ENCODE measurements at places on chromosomes 16 and 17. TPM values are rescaled to one million over a fixed set of nuclear protein-coding genes. Genes with fewer than 3 reads are reported as not detected.

DNA sequence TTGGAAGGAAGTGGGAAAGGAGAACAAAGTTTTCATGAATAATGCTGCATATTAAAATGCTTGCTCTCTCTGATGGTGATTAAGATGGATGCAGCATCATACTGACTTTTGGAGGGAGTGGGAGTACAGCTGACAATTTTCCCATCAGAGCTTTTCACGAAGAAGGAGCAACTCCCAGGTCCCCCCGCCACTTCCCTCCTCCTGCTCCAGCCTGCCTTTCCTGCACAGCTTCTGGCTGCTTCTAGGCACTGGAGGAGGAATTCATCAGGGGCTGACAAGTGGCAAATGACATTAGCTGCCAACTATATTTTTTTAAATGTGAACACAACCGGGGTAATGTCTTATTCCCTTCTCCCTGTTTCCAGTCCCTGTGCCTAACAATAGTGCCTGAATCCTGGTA is 477.9 kb downstream of the SHISA9 start:
- no peak for DNase-seq

DNA sequence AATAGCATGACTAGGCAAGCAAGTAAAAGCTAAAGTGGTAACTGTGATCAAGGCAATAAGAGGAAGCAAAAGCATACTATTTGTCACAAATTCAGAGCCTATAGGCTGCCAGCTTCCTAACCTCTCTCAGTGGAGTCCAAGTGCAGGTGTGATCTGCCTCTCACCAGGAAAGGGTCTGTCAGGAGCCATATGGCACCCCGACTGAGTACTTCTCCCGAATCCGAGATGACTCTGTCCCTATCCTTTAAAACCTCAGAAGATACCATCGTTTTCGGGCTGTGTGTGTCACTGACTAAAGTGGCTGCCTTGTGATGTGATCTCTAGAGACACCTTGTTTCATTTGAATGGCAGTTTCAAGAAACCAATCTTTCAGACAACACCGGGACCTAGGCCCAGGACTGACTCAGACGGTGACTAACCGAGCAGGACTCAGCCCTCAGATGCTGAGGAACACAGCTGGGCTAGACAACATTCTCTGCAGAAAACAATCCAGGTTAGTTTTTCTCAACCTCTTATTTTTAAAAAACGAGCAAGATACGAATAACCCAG is 63.6 kb downstream of the SMG6 start:
- no peak for DNase-seq

DNA sequence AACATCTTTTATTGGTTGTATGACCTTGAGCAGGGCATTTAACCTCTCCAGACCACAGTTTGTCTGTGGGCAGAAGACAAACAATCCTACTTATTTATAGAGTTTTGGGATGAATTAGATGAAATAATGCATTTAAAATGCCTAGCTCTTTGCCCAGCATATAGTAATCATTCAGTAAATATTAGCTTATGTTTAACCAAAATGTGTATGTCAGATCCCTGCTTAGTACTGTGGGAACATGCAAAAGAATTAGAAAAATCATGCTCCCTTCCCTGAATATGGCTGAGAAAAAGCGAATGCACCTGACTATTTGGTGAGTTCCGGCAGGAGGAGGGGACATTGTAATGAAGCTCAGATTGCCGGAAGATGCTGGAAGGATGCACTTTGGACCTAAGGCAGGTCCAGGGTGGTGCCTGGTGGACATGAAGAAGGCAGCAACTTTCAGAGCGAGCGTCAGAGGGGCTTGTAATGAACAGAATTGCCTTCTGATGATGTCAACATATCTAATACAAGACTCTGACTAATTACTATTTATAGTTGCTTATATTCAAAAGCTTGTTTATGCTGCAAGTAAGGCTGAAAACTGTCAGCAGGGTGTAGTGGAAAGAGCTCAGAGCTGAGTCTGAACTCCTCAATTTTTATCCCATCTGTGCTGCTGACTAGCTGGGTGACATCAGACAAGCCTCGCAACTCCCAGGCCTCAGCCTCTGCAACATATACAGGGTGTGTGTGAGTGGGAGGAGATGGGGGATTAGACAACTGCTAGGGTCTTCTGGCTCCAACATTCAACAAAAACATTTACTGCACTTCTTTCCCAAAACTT is 221.2 kb downstream of the PRKCA start:
- no peak for DNase-seq

DNA sequence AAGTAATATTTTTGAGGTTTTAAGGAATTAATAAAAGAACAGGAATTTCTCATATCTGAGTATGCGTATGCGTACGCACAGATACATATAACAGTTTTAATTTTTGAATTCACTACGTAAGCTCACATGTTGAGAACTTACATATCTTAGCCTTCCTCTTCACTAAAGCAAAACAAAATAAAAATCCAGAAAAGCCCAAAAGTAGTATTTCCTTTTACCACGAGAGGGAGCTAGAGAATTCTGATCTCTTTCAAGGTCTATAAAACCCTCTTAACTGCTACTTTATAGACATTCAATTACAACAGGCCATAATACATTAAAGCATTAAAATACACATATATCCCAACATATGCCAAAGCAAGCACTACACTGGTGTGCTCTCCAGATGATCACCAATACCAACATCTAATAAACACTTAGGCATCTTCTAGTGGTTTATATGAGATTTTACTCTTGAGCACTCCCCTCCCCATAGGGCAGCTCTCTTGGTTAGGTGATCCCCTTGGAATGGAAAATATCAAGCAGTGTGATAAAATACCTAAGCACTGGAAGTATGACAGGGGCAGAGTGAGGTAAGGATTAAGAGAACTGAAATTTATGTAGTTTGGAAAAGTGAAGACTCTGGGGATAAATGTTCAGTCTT is 94.0 kb downstream of the SKAP1 start:
- DNase-seq: peak; percentile 34

DNA sequence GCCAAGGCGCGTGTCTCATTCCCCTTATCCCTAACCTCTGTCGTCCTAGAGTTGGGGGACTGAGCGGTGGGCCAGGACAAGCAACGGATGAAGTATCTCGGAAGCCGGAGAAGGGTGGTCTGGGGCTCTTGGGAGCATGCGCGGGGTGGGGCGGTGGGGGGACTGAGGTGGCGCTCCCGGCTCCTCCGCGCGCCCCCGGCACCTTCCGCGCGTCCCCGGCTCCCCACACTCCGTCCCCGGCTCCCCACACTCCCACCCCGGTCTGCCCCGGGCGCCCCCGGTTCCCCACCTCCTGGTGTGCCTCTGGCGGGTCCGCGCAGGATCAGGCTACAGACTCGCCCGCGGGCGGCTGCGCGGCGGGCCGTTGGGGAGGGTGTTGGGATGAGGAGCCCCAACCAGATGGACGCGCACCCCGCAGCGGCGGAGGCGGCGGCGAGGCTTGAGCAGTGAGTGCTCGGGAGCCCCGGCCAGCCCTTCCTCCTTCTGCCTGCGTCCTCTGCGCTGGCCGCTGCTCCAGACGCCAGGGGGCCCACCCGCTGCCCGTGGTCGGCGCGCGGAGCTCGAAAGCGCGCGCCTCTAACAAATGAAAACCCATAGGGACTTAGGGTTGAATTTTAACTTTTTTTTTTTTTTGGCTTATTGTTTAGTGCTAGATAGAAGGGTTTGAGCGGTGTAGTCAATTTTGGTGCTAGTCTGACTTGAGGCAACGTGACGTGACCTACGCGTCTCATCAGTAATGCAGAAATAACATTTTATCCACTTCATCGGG is 5.6 kb upstream of the CRYM start:
- peak; percentile 92 for DNase-seq

DNA sequence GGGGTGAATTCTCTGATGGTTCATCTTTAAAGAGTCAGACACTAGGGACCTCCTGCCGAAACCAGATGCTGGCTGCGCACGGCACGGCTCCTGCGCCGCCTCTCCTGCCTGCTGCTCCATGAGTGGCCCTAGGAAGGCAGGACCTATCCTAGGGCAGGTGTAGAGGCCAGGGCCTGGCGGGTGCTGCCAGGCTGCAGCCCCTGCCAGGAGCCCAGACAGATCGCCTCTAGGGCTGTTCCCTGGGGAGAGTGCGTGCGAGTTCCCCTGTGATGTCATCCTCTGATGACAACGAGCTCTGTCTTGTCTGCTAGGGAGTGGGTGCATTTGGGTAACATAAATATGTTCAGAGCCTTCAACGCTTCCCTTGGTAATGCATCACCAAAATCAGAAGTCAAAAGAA is 23.9 kb downstream of the SLC38A10 start:
- no peak for DNase-seq

- DNase-seq: no peak
Observed at GRCh38 chr17:75473246-75473645, 16.8 kb downstream of the TMEM94 start.

- no peak for DNase-seq
Observed at GRCh38 chr17:2994441-2994840, 69.0 kb downstream of the OR1D5 start.

GRCh38 chr16:72371307-72372086 is 199.5 kb upstream of the PMFBP1 start:
- no peak for DNase-seq

DNA sequence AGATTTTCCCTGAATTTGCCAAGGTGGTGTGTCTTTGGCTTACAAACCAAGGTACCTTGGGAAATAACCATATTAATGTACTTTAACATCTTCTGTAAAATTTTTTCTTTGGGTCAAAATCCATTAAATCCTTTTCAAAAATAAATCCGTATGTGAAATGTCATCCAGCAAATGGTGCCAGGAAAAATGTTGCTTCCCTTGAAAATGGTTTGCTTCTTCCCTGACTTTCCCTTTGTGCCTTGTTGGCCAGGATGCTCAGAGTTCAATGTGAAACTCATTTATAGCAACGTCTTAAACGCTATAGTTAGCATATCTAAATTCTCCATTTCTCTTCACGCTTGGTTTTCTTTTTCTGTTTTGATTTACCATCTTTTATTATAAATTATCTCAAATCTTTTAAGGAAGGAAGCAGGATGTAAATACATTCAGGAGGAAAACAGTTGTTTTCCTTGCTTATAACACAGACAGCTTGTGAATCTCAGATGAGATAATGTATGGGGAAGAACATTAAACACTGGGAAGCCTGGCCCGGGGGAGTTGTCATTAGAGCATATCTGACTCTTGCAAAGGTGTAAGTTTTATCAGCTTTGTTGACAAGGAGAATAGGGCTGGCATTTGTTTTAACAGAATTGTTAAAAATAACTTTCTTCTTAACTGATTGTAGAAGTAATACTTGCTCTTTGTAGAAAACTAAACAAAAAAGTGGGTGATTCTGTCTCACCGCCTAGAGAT is 42.1 kb downstream of the GPRC5B start:
- no peak for DNase-seq

GRCh38 chr17:12048843-12049473 is 28.3 kb downstream of the MAP2K4 start:
- no peak for DNase-seq

- DNase-seq: no peak
Observed at GRCh38 chr17:28550858-28551257, 1.6 kb downstream of the UNC119 start.

- no peak for DNase-seq
Observed at GRCh38 chr17:75723171-75723930, 2.1 kb downstream of the ITGB4 start.

GRCh38 chr17:49406421-49407061 is 8.1 kb downstream of the PHB1 start:
- DNase-seq: no peak

GRCh38 chr16:53612003-53612402 is 91.7 kb downstream of the RPGRIP1L start:
- no peak for DNase-seq

DNA sequence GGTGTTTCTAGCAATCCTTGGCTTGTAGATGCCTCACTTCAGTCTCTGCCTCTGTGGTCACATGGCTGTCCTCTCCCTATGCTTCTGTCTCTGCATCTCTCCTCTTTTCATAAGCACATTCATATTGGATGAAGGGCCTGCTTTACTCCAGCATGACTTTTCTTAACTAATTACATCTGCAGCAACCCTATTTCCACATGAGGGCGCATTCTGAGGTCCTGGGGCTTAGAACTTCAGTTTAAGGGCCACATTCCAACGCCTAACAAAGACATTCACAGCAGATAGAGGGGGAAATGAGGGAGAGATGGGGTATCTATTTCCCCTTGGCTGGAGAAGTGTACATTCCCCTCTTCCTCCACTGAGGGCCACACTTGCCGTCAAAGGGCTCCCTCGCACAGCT is 489.1 kb upstream of the SALL1 start:
- no peak for DNase-seq

GRCh38 chr16:46882940-46883307 is 1.2 kb upstream of the GPT2 start:
- no peak for DNase-seq

- no peak for DNase-seq
Observed at GRCh38 chr16:901149-901548, 69.6 kb downstream of the LMF1 start.

DNA sequence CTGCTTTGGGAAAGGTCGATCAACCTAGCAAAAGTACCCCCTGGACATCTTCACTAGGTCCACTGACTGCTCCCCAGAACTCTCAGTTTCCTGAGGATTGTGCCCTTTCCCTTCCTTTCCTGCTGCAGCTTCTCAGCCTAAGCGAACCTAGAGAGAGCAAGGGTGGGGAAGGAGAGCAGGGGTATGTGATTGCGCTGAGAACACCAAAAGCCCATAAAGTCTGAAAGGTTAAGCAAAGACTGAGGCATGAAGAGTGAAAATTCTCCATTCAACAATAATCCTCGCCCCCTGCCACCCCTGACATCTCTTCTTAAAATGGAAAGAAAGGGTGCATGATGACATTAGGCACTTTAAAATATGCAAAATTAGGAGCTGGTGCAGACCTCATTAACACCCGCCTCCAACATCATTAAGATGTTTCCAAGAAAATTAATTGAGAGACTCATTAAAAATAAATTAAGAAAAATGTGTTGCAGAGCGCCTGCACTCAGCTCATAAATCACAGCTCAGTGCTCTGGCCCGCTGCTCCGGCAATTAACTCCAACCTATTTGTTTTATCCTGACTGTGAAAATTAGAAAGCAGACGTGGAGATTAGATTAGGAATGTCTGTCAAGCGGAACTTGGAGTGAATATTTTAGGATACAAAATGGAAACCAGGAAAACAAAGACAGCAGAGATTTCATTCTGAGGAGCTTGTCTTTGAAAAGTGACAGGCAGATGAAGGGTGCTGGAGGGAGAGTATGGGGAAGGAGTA is 49.1 kb upstream of the PMFBP1 start:
- DNase-seq: no peak

- DNase-seq: no peak
Observed at GRCh38 chr17:42271006-42271778, 5.0 kb downstream of the STAT5B start.

WDR81 gene
- 9.3 TPM for polyA plus RNA-seq

KLHL36 gene
- 43.3 TPM for polyA plus RNA-seq

ITPRIPL2 gene
- polyA plus RNA-seq: 4.3 TPM

PERCC1 gene
- polyA plus RNA-seq: not detected

CCDC144A gene
- 0.03 TPM for polyA plus RNA-seq

PIP4K2B gene
- 36.7 TPM for polyA plus RNA-seq

MPP2 gene
- 8.1 TPM for polyA plus RNA-seq

CDH3 gene
- not detected for polyA plus RNA-seq

KRT39 gene
- not detected for polyA plus RNA-seq

CA4 gene
- polyA plus RNA-seq: 0.15 TPM

SNX20 gene
- polyA plus RNA-seq: not detected

CNTNAP1 gene
- 74.3 TPM for polyA plus RNA-seq

All from SK-N-SH (cell line).